ENCODE measurements at places on chromosomes 1 and 21.

DNA sequence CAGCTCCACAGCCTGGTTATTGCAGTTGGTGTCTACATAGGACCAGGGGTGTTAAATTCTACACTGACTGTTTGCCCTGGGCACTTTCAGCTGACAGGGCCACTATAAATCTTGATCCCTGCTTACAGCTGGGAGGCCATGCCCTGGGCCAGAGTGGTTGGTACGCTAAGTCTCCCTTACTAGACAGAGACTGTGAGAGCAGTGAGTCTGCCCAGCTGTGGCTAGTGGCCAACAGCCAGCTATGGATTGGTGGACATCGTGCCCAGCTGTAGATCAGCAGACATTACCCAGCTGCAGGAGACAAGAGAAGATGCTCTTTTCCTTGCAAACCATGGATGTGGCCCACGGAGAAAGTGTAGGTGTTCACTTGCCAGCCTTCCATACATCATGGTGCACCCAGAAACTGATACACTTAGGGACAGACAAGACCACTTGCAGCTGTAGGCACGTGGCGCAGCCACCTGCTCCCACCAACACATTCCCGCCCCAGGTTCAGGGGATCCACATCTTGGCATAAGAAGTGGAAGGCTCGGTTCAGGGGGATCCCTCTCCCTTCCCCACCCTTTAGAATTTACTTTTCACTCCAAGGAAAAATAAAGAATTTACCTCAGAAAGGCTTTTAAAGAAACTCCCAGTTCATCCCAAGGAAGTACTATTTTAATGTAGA, 16.4 kb upstream of the PAX7 start:
- no peak for DNase-seq

DNA sequence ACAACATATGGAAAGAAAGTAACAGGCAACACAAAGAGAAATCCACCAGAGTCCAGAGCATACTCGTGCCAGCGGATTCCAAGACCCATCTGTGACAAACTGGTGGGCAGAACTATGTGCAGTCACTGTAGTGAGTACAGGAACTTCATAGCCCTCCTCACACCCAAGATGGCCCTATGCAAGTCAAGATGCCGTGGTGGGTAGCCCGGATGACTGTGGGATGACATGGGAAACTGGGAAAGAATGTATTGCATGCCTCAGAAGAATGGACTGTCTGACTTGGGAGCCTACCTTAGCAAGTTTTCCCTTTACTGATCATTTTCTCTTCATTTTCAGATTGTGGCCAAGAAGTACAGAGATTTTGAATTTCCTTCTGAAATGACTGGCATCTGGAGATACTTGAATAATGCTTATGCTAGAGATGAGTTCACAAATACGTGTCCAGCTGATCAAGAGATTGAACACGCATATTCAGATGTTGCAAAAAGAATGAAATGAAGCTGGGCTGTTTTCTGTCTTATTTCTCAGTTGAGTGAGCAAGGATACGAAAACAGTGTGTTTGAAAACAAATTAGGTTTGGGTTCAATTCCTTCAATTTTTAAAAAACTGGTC, 47.3 kb downstream of the CLIC6 start:
- no peak for DNase-seq

GRCh38 chr1:177209357-177209756, 38.6 kb downstream of the BRINP2 start:
- DNase-seq, result peak; percentile 100

DNA sequence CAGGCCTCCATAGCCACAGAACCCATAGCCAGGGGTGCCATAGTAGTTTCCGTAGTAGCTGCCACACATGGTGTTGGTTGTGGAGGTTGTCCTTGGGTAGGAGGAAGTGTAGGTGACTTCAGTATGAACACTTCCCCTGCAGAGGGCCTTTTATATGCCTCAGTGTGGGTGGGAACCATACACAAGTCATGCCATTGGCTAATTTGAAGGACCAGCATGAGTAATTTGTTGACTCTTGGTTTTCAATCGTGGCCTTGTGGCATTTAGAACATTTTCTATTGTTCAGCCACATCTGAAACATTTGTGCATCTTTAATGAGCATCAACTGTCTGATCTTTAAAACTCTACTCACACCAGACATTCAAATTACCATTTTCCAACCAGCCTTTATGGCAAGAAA, at the start of gene KRTAP6-1:
KRTAP6-1 (minus strand) TSS at position 95 of the 400 bp plus-strand sequence; CDS start at position 69, 26 bp downstream.
- no peak for DNase-seq

DNA sequence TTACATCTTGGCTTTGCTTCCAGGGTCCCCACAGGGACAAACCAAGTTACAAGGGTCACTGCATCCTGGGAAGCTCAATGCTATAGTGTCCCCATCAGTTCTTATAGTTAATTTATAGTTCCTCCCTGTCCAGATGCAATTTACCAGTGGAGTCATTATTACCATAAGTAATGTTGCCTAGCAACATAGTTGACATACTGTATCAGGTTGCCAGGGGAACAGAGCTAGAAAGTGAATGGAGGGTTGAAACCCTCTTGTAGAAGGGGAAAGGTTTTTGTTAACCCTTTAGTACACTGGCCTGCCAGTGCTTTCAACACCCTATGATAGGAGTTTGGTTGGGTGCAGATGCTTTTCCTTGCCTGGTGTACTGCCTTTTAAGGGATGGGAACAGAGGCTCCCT, 34.3 kb upstream of the TTC4 start:
- no peak for DNase-seq

DNA sequence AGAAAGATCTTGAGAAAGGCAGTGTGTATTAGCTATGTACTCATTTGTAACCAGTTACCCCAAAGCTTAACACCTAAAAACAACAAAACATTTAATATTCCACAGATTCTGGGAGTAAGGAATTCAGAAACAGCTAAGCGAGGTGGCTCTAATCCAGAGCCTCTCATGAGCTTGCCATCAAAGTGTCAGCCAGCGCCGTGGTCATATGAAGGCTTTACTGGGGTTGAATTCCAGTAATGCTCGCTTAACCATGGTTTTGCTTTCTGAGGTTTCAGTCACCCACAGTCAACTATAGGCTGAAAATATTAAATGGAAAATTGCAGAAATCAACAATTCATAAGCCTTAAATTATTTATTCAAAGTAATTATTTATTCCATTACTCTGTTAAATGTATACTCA, 101.8 kb downstream of the CLIC6 start:
- no peak for DNase-seq

- no peak for DNase-seq
Observed at GRCh38 chr1:170804879-170805278, 130.5 kb upstream of the MROH9 start.

DNA sequence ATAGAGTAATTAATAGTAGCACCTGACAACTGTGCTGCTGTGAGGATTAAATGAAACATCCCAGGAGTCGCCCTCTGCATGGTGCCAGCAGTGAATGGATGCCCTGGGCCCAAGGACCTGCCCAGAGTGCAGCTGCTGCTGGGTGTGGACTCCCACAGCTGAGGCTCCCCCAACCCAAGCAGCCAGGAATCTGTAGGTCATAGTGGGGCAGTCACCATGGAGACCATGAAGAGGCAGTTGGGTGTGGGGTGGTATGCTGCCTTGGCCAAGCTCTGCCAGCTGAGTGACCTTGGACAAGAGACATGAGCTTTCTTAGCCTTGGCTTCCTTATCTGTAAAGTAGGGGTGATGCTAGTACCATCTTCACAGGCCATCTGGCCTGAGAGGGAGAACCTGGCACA, 9.4 kb downstream of the OLIG2 start:
- DNase-seq, result no peak

GRCh38 chr1:212587016-212587887, 21.3 kb upstream of the ATF3 start:
- DNase-seq, result no peak

DNA sequence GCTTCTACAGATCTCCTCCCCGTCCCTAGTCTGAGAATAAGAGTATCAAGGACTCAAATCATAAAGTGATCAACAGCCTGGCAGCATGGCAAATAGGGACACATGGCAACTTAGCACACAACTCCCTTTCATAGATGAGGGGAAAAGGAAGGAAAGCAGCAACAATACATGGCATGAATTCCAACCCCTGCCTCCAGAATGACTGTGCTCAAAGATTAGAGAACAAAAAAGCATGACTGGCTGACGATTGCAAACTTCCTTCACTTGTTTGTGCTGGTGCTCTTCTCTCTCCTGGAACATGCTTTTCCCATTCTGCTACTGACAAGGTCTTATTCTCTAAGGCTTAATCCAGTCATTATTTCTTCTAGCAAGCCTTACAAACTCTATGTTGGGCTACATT, 11.5 kb downstream of the KTI12 start:
- no peak for DNase-seq

DNA sequence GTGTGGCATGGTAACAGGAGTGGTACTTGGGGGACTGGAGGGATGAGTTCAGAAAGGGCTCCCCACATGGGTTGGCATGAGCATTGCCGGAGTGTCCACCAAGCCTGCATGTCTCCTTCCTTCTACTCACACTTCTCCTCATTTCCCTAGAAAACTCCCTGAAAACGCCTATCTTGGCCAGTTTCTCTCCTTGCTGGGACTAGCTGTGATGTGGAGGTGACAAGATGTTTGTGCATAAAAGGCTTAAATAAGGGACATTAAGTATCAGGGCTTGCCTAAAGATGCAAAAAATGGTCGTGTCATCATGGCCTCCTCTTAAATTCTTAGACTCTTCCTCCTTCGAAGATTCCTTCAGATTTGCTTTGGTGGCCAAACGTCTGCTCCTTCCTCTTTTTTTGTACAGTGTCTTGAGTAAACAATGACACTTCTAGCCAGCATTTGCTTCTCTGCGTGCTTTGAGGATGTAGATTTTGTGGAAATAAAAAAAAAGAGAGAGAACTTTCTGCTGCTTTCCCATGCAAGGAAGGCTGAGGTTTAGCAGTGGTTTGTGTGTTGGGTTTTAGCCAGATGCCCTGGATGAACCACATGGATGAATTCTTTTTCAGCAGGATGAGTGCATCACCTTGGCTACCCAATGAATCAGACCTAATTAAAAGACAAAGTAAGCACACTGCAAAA, 239.1 kb upstream of the IRF2BP2 start:
- DNase-seq, result peak; percentile 66

- DNase-seq, result no peak
Observed at GRCh38 chr1:148318123-148318903, 164.8 kb downstream of the PPIAL4G start.

DNA sequence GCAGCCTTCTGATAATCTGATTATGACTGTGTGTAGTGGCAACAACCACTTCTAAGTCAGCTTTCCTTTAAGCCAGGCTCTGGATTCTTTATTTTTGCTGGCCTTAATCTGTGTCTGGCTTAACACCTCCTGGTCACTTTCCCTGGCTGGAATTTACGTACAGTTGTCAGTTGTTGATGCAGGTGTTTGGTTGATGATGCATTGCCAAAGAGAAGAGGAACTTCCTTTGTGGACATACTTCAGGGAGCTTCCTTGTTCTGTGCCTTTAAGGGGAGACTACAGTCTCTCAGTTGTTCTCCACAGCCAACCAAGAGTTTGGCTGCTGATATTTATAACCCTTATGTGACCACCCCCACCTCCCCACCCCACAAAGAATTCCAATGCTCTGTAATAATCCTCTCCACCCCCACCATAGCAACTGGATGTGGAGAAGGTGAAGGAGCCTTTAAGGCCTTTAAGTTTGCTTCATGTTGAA, 96.0 kb upstream of the BMP8A start:
- DNase-seq, result peak; percentile 93

- no peak for DNase-seq
Observed at GRCh38 chr1:76023669-76024435, 50.7 kb upstream of the ST6GALNAC3 start.

- DNase-seq, result no peak
Observed at GRCh38 chr21:22154579-22155274, 1156.5 kb downstream of the NCAM2 start.

DNA sequence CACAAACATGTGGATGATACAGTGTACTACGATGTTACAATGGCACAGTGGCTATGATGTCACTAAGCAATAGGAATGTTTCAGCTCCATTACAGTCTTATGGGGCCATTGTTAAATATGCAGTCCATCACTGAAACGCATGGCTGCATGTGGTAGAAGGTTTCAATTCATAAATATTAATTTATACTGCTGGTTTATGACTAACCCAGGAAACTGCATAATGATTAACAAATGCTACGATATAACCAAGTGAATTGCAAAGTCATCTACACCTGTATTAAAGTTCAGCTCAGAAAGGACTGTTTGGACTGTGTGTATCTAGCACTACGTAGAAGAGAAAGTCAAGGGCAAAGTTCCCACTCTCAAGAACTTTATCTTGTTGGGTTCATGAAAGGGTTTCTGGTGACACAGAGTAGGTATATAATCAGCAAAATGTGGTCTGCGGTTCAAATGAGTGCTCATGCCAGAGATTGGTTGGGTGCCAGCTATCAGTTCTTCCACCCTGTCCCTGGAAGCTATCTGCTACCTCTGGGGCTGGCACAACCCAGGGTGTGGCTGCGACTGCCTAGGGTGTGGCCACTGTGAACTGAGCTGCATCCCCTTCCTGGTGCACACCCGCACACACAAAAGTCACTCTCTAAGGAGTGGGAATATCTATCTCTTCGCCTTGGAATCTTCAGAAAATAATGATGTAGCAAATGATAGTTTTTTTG, 14.8 kb downstream of the MGST3 start:
- DNase-seq, result no peak

- DNase-seq, result no peak
Observed at GRCh38 chr21:41802198-41802584, 35.3 kb upstream of the RIPK4 start.

DNA sequence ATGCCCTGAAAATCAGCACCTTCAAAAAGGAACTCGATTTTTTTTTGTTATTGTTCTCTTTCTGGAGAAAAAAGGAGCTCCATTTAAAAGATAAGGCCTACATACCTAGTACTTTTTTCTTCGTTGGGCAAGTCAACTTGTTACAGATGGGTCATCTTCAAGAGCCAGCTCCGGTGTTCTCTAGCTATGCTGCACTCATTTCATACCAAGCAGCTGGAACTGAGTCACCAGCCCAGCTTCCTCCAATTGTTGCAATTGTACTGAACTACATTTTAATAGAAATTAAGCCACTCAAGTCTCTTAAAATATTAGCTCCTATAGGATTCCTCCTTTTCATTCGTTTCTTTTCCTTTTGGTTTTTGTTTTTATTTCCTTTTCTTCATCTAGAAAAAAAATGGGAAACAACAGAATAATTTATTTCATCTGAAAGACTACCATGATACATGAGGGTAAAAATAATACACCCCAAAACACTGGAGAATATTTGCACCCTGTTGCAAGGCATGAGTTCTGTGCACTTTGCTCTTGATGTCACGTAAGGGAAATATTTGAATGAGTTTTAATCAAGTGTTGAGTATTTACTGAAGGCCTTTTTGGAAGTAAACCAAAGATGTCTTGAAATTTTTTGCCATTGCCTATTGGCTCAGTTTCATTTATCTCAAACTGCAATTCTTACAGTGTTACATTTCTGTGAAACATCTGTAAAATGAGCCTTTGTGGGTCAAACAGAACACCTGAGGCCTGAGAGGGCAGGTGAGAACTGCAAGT, 60.5 kb downstream of the CLIC4 start:
- peak; percentile 92 for DNase-seq

- peak; percentile 19 for DNase-seq
Observed at GRCh38 chr1:239939602-239940001, 152.1 kb upstream of the FMN2 start.

DNA sequence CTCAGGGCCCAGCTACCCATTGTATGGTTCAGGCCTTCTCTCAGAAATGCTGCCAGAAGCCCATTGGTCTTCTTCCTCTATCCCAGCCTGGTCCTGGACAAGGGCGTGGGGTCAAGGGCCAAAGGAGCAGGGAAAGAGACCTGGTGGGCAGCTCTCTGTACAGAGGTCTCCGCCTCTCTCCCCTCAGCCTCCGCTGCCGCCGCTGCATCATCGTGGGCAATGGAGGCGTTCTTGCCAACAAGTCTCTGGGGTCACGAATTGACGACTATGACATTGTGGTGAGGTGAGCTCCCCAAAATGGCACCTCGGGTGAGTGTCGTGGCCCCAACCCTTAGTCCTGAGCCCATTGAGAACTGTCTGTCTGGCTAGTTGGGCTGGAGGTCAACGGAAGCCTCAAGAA, 34.6 kb upstream of the ARTN start:
- DNase-seq, result no peak

All from foreskin fibroblast (primary cell).